ENCODE measurements at places on chromosomes 5 and 9.
A peak's percentile ranks its signal among the peaks of the same experiment; 100 is the strongest.

- no peak for DNase-seq
These were observed 24.6 kb downstream of the C5orf58 start for GRCh38 chr5:170257370-170257769.

DNA sequence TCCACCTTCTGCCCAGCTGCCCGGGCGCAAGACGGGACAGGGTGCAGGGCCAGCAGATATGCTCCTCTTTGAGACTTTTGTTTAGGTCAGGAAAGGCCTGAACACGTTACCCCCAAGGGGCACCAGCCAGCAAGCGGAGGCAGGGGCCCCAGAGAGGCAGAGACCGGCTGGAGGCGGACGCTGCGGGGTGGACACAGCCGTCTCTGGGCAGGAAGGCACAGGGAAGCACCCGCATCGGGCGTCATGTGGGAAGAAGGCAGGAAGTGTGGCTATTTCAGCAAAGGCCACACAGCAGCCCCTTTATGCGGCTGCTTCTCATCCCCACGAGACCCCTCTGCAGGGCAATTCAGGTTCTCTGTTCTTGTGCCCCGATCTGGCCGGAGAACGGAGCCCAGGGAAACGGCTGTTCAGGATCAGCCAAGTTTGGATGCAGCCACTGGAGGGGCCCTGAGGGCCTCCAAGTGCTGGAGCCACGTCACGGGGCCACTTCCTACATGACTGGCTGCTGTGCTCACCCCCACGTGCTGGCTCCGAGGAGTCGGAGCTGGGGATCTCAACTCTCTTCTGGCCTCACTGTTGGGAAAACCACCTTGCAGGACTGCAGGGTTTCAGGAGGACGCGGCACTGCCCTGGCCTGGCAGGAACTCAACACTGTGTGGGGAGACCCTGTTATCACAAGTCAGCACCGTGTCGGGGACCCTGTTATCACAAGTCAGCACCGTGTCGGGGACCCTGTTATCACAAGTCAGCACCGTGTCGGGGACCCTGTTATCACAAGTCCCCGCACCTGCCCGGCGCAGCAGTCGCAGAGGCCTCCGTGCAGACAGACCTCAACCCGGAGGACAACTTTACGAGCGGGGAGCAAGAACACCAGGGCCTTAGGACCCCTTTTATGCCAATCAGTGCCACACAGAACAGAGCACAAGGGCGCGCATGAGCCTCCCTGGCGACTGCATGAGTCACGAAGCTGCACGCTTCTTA lies 44.4 kb downstream of the SLC12A7 start:
- peak; percentile 77 for DNase-seq

GRCh38 chr5:68565427-68565826 lies 349.9 kb downstream of the PIK3R1 start:
- DNase-seq, result peak; percentile 29

GRCh38 chr5:34709861-34710673 lies 53.9 kb downstream of the RAI14 start:
- DNase-seq, result no peak

DNA sequence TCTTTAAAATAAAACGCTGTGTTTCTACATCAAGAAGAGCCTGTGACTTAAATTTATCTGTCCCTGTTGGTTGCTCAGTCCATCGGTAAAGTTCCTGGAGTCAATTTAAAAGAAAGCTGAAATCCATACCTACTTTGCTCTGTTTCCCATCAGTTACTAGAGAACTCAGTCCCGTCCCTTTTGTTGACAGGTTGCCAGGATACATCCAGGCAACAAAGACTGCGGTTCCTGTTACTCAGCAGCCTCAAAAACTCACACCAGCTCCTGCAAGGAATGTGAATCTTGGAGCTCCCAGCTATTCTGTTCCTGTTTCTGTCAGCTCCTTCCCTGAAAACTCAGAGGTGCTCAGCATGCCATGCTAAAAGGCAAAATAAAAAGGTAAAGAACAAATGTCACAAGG lies at the start of gene ZNF474:
Gene ZNF474, plus strand, starts transcription at position 241 of the 400 bp plus-strand sequence. CDS start 22,445 bp downstream, outside the sequence.
- DNase-seq, result peak; percentile 94

GRCh38 chr5:153991168-153991567 lies 47.5 kb downstream of the FAM114A2 start:
- no peak for DNase-seq

DNA sequence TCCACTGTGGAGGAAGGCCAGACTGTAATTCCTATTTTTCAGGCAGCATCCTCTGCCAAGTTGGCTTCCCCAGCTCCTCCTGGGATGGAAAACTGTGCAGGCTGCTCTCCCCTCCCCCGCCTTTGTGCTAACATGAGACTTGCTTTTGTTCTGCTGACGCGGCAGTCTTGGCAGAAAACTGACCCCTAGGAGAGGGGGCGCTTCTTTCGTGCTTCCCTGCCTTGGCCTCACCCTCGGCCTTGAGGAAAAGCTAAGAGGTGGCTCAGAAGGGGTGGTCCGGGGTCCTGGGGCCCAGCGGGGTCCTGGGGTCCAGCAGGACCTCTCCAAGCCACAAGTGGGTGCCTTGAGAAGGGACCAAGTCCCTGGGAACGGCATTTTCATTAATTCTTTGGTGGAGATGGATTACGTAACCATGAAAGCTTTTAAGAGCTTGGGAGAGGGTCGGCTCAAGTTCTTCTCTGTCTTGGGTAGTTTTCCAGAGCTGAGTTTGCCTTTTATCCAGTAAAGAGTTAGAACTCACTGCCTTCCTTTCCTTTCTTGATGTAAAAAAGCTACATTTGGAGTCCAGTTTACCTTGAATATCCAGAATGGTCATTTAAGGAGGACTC lies 51.0 kb downstream of the SH3PXD2B start:
- DNase-seq, result no peak

DNA sequence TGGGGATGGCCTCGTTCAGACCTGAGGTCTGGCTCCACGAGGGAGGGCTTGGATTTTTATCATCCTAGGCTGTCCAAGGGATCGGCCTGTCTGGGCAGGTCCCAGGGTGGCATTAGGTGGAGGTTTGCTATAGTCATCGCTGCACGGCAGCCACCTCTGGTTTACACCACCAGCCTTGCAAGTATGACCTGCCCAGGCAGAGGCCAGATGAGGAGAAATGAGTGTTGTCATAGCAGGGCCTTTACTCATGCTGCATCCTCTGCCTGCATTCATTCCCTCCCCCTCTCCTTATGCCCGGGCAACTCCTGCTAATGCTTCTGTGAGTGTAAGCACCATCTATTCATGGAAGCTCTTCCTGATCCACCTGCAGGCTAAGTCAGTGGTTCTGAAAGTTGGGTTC lies 15.3 kb upstream of the NDST1 start:
- no peak for DNase-seq

GRCh38 chr9:37515620-37516258 lies 30.0 kb downstream of the POLR1E start:
- no peak for DNase-seq

GRCh38 chr9:91429501-91429900 lies 5.9 kb upstream of the NFIL3 start:
- DNase-seq, result no peak

- no peak for DNase-seq
These were observed 268.9 kb downstream of the ZNF608 start for GRCh38 chr5:124477577-124477976.

DNA sequence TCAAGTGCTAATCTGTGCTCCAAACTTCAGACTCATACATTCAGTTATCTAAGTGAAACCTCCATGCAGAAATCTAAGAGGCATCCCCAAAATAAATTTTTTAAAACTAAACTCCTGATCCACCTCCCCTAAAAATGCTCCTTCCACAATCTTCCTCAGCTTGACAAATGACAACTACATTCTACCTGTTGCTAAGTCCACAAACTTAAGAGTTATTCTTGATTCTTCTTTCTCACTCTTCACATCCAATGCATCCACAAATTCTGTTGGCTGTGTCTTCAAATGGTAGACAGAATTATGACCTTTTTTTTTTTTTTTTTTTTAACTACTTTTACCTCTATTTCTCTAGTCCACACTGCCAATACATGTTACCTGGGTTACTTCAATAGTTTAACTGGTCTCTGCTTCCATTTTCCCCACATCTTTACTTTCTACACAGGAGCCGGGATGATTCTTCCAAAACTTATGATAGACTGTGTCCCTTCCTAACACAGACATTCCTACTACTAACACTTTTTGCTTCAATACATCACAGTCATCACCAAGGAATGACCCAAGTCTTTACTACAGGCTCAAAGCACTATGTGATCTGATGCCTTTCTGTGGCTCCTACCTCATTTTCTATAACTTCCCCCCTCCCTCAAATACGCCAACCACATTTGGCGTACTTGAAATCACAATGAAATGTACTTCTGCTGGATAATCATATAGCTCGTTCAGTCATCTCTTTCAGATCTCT lies 143.6 kb downstream of the PDE4D start:
- DNase-seq, result no peak

GRCh38 chr5:68000805-68001204 lies 214.8 kb upstream of the PIK3R1 start:
- no peak for DNase-seq

DNA sequence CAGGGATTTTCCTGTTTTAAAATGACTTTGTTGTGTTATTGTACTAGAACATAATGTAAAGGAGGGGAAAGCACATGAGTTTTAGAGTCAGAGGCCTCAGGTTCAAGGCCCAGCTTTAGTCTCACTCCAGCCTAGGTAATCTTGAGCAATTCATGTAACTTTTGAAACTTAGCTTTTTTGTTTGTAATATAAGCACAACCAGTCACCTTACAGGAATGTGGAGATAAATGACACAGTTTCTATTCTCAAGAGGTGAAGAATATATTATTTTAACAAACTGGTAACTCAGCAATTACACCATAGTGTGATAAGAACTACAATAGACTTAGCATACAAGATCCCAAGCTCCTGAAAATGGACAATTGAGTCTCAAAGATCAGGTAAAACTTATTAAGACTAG lies 51.2 kb downstream of the ADAMTS19 start:
- DNase-seq, result no peak

- DNase-seq, result no peak
These were observed 82.7 kb upstream of the CTSL start for GRCh38 chr9:87643107-87643650.

GRCh38 chr5:151675611-151676313 lies 11.0 kb downstream of the SPARC start:
- DNase-seq, result peak; percentile 52

DNA sequence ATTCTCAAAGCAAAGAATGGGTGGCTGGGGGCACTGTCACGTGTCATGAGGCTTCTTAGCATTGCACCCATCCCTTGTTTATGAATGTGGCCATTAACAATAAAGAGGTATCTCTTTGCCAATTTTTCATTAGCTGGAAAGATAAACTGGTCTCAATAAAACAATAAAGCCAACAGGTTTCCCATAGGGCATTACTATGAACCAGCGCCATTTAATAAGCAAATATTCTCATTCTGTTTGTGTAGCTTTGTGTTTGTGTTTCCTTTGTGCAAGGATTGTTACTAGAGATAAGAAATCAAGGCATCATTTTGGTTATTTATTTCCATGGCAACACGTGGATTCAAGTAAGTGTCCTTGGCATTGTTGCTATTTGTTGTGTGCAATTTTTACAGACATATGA lies 37.6 kb upstream of the CAST start:
- no peak for DNase-seq

DNA sequence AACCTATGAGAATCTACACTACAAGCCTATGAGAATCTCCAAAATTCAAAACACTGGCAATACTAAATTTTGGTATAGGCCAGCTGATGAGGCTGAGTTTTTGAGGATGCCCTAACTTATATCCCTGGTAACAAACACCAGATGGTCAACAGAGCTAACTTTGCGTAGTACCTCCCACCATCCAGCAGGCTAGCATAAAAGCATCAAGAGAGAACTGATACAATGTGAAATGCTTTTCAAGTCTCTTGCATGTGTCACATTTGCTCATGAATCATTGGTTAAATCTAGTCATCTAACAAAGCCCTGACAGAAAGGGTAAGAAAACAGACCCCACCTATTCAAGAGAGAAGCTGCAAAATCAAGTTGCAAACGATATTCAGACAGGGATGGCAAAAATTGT lies 1609.7 kb upstream of the CDH9 start:
- DNase-seq, result no peak

GRCh38 chr9:127947841-127948710 lies 10.4 kb upstream of the DPM2 start:
- no peak for DNase-seq

DNA sequence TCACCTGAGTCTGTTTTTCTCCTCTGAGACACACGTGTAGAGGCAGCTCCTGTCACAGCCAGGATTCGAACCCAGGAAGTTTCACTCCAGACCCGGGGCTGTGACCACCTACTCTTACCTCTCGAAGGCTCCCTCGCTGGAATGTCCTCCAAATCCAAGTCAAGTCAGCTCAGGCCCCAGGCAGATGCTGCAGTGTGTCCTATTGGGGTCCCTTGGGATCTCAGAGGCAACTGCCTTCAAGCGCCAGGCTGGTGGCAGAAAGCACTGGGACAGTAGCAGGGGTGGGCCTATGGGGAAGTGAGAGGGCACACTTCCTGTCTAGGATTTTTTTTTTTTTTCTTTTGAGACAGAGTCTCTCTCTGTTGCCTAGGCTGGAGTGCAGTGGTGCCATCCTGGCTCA lies 762 bp upstream of the ST6GALNAC4 start:
- DNase-seq, result no peak

- DNase-seq, result no peak
These were observed 20.4 kb downstream of the PDE4D start for GRCh38 chr5:59873113-59873512.

- DNase-seq, result peak; percentile 34
These were observed 206.9 kb downstream of the CRB2 start for GRCh38 chr9:123562844-123563346.

DNA sequence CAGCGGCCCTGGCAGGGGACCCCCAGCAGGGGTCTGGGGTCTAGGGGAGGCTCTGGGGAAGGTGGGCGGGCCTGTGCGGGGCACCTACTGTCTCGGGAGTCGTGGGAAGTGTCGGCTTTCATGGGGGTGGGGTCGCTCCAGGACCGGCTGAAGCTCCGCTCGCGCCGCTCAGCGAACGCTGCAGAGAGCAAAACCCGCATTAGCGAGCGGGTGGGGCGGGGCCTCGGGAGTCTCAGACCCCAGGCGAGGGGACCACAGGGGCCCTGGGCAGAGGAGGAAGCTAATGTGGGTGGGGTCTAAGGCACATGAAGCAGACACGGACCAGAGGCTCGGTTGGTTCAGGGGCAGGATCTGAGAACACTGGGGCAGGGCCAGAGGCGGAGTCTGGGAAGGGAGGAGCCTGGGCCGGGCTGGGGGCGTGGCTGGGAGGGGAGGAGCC lies 5.5 kb downstream of the NSMF start:
- peak; percentile 94 for DNase-seq
